ENCODE measurements at places on chromosomes 1 and 21.

GRCh38 chr1:150552911-150553289 lies 3.7 kb downstream of the ADAMTSL4 start:
- no peak for DNase-seq

DNA sequence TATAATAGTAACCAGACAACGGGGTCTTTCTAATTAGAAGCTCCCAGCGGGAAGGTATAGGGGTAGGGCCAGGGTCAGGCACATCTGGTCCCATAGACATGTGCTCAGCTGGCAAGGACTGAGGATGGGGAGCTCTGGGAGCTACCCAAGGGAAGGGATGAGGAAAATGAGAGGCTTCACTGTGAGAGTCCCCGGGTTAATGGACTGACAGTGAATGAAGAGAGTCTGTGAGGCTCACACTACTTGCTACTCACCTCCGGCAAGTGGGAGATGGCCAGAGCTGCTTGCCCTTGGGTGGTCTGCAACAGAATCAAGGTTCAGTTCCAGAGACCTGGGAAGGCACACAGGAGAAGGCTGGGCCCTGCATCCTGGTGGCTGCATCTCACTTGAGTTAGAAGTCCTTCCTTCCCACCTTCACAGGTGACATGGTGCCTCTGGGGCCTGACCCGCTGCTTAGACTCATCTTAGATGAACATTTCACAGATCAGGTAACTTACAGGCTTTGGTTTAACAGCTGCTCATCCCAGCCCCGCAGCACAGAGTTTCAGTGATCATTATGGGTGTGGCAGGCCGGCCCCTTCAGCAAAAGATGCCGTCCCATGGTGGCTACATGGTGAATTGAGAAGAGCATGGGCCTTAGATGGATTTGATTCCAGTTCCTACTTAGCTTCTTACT lies 31.7 kb downstream of the EIF2D start:
- DNase-seq, result no peak

- peak; percentile 4 for DNase-seq
Measured at GRCh38 chr1:201507360-201507675, 395 bp upstream of the CSRP1 start.

DNA sequence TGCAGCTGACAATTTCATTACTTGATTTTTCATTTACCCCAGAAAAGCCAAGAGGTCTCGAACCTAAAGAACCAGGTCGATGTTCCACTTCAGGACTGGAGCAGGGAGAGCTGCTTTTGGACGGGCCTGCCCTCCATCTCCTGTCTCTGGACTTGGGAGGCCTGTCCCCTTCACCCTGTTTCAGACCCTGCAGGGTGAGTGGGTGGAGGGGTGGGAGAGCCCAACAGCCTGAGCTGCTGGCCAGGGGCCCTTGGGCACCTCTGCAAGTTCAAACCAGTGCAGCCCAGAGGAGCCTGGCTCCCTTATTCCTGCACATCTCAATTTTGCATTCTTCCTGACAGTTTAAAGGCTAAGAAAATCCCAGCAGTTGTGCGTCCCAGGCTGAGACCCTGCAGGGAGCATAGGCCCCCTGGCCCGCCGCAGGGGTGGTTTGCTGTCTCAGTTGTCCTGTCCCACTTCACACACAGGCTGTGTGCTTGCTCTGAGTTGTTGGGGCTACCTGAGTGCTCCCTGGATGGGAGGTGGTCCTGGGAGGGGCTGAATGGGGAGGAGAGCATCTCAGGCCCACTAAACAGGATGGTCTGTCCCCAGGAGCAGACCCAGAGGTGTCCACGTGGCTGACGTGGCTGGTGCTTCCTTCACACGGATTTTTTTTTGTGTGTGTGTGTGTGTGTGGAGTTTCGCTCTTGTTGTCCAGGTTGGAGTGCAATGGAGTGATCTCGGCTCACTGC lies 443.7 kb downstream of the PTPRU start:
- DNase-seq, result no peak

GRCh38 chr21:17900281-17900989 lies 81.3 kb upstream of the C21orf91 start:
- no peak for DNase-seq

GRCh38 chr1:166036092-166036491 lies 130.7 kb downstream of the FAM78B start:
- no peak for DNase-seq

GRCh38 chr21:28587748-28588147 lies 404.9 kb downstream of the LTN1 start:
- DNase-seq, result no peak

GRCh38 chr1:197606168-197606845 lies 169.0 kb downstream of the DENND1B start:
- no peak for DNase-seq

- peak; percentile 35 for DNase-seq
Measured at GRCh38 chr1:9654834-9655723, 3.5 kb downstream of the PIK3CD start.

- no peak for DNase-seq
Measured at GRCh38 chr1:5343256-5344020, 648.8 kb downstream of the NPHP4 start.

DNA sequence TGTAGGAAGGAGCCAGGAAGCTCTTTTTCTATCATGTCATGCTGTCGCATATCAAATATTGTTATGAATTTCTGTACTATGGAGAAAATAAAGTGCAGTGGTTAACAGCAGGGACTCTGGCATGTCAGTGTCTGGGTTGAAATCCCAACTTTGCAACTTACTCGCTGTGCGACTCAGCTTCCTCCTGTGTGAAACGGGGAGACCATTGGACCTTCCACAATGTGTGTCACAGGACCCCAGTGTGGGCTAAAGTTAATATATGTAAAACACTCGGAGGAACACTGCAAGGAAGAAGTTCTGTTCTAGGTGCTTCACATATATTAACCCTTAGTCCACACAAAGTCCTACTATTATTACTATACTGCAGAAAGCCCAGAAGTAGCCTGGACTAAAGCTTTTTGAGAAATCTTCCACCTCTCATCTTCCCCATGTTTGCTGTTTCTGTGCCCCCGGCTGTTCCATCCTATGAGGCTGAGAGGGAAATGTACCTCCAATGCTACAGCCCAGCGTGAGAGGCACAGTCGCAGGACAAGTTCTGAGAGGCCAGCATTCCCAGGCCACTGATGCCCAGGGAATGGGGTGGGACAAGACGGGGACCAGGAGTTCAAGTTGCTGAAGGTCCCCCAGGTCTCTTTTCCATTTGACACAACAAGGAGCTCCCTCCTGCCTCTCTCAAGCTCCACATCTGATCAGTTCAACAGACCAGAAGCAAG lies 1.9 kb downstream of the CHIT1 start:
- DNase-seq, result no peak

DNA sequence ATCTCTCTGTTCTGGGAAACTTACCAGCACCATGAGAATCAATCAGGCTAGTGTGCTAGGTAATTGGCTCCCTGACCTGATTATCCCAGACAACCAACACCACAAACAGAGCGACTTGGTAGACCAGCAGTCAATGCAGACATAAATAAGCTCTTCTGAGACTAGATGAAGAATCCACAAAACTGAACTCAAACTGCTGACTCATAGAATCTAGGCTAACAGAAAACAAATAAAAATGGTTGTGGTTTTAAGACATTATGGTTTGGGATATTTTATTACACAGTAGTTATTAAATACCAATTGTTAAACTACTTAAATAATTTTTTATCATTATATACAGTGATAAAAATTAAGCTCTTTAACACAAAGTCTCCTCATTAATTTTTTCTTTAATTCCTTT lies 535.7 kb downstream of the COL11A1 start:
- no peak for DNase-seq

DNA sequence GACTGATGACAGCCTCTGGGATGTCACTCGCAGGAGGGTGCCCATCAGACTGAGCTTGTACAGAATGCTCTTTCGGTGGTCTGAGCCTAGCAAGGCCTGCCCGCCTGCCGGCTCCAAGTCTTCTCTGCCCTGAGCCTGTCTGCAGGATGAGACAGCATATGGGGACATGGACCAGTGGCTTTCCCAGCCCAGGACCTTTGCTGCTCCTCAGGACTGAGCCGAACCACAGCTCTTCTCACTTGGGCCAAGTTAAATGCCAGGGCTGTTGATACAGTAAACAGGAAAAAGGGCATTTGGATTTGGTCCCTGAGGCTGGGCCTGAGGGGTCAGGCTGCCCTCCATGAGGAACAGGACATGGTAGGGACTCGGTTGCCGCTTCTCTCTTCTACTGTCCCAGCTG lies 64.3 kb upstream of the EPS8L3 start:
- DNase-seq, result no peak

DNA sequence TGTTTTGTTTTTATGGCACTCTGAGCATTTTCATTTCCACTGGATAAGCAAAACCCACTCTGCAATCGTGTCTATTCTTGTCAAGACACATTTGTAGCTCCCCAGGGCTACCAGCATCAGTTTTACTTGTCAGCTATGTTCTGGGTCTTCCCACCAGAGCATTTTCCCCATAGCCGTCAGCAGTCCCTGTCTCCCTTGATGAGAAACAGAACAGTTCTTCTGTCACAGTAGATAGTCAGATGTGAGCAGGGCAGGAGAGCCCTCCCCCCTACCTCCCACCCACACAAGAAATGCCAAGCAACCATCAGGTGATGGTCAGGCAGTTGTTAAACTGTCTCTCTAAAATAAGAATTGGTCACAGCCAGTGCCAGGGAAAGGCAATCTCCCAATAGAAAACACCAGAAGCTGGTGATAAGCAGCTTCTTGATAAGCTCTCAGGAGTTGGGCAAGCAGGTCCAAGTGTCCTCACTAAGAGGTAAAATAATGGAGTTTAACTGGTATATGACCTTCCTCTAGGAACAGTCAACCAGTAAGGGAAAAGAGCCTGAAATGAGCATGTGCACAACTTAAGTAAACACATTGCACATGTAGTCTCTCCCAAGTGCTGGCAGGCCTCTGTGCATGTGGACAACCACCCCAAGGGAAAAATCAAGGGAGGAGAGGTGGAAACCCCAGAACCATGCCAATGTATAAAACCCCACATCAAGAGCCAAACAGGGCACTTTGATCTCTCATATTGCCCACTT lies 208.2 kb downstream of the S1PR1 start:
- DNase-seq, result no peak

DNA sequence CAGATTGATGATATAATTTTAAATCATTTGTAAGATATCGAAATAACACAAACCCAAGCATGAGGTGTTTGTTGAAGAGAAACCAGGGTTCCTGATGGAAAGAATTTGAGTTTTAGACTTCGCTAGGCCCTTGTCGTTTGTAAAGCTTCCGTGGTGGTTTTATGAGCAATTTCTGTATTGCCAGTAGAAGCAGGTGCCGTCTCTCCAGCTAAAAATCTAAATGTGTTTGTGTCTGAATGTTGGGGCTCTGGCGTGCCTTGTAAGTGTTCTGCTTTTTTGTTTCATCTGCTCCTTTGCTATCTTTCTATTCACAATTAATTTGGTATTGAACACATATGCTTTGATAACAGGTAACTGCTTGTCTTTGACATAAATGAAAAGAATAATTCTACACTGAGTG lies 27.5 kb downstream of the CHRM3 start:
- no peak for DNase-seq

GRCh38 chr21:34974162-34974981 lies 74.7 kb downstream of the RUNX1 start:
- no peak for DNase-seq

- no peak for DNase-seq
Measured at GRCh38 chr1:16207318-16208269, 4.9 kb downstream of the ARHGEF19 start.

DNA sequence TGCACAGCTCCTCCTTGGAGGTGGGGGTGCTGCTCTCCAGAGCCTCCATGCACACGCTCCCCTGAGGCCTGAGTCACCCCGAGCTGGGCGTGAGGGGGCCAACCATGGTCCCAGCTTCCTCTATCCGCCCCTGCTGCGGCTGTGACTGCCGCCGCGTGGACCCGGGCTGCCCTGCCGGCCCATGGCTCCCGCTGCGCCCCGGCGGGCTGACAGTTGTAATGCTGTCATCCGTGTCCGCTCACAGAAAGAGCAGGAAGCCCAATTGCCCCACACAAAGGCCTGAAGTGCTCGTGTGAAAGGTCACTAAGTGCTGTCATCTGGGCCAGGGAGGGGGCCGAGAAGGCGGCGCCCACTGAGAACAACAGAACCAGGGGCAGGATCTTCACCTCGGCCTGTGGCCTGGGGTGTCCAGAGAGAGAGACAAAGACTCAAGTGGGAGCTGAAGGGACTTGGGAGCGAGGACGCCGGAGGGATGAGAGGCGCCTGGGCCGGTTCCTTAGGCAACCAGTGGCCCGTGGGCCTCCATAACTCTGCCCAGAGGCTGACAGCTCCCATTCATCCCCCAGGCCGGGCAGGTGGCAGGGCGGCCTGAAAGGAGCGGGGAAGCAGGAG lies 31.5 kb downstream of the OLIG1 start:
- DNase-seq, result no peak

- DNase-seq, result no peak
Measured at GRCh38 chr1:40820251-40820797, 36.7 kb downstream of the KCNQ4 start.

GRCh38 chr21:21162786-21163185 lies 164.6 kb downstream of the NCAM2 start:
- DNase-seq, result no peak

DNA sequence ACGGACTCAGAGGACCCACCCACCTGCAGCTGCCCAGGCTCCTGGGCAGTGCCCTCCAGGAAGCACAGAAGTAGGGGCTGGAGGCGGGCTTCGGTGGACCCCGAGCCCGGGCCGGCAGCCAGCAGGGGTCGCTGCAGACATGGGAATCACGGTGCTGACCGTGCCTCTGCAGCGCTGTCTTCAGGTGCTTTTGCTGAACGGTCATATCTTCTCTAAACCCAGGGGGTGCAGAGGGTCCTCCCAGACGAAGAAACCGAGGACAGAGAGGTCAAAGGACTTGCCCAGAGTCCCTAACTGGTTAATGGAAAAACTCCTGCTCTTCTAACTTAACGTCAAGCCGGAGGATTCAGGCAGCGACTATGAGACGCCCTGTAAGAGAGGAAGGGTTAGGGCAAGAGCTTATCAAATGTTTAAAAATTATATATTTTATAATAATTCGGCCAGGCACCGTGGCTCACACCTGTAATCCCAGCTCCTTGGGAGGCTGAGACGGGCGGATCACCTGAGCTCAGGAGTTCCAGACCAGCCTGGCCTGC lies 21.5 kb upstream of the LEFTY2 start:
- DNase-seq, result peak; percentile 27

DNA sequence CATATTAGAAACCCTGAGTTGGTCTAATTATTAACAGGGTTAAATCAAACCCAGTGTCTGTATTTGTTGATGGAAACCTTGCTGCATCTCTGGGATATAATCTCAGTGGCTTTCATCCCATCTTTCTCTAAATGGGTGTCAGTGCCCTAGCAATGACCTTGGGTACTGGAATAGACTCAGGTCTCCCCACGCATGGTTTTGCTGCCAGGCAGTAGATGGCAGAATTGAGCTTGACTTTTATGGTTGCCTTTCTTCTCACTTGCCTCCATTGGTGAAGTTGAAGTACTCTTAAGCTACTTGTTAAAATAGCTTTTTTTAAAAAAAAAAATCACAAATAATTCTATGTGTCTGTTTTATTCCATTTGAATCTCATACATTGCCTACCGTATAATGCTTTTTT lies 81.8 kb upstream of the HMCN1 start:
- no peak for DNase-seq

- DNase-seq, result no peak
Measured at GRCh38 chr1:116875391-116875790, 34.3 kb upstream of the PTGFRN start.

GRCh38 chr21:34345091-34345871 lies 18.5 kb upstream of the KCNE2 start:
- no peak for DNase-seq

- DNase-seq, result no peak
Measured at GRCh38 chr1:110221119-110221518, 11.0 kb downstream of the KCNC4 start.

Measured in stimulated activated CD4-positive, alpha-beta T cell treated with anti-CD3 and anti-CD28 coated beads, Interleukin-4, amount 100 ng/mL, for 4 hours (primary cell).